Lower lobe of right lung (tissue), 2 donors: ENCODE measurements at places on chromosomes 16 and 17. TPM values are rescaled to one million over a fixed set of nuclear protein-coding genes. Genes with fewer than 3 reads are reported as not detected.

Gene NPIPA8
- 0.80 TPM for total RNA-seq

DNA sequence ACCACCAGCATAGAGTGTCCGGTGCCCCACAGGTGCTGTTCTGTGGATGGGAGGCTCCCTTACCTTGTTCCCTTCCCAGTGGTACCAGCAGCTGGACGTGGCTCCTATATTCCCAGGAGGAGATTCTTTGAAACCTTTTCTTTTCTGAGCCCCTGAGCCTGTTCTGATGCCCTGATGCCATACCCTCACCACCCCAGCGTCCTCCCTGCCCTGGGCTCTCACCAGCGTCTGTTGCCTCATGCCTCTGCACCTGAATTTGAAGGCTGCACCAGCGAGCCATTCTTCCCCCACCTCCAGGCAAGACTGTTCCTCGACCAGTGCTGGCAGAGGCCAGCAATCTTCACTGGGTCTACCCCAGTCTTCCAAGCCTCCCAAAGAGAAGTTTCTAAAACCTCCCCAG lies 505 bp downstream of the SOST start:
- DNase-seq, result no peak

- no peak for DNase-seq
Observed at GRCh38 chr16:89925596-89926079, 2.5 kb downstream of the TUBB3 start.

DNA sequence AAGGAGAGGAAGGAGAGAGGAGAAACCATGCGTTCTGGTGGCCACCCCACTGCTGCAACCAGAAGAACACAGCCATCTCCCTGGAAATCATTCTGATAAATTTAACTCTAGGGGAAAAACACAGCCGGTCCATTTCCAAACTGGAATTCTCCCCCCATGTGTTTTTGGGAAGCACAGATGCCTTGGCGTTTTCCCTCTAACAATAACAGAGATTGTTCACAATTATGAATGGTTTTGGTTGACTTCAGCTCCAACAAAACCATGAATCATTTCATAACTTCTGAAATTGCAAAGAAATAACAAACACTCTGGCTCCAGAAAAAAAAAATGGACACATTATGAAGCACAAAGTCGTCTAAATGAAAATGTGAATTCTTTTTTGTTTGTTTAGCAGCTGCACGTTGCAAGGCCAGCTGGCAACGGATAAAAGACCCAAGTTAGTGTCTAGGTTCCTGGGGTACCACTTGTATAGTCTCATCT lies 46.2 kb downstream of the GNAO1 start:
- no peak for DNase-seq

DNA sequence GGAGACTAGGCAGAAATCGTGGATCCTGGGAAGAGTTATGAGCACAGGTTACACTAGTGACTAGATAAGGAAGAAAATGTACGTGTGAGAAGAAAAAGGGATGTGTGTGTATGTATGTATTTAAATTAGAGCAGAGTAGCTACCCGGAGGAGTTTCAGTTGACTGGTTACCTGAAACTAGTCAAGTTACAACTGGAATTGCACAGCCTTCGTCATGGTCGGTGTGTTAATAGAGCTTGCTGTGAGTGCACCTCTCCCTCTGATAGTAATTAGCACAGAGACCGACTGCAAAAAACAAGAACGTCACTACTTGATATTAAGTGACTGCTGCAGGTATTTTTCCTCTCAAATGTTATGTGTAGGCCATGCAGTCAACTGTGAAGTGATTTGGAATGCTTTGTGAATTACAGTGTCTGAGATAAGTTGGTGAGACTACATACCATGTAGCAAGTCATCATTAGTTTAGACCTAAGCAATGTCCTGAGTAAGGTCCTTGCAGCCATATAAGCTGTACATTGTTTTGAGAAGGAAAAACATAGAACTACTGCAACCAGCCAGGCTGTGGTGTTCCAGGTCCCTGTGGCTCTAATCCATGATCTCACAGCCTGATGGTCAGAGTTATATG lies 95.7 kb downstream of the WNT3 start:
- DNase-seq, result no peak

- DNase-seq, result no peak
Observed at GRCh38 chr17:44970136-44970741, 2.1 kb upstream of the C1QL1 start.

DNA sequence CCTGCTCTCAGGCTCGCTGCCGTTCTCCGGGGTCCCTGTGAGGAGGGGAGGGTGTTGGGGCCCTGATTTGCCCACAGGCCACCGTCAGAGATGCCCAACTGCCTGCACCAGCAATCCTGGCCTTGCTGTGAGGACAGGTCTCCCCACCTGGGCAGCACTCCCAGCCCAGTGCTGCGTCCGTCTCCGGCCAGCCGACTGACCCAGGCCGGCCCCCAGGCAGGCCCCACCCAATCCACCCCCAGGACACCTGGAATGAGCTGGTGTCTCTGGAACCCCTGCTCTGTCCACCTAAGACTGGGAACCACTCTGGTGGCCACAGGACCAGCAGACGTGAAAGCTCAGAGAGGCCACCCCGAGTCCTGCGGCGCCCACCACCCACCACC lies 20.1 kb downstream of the PKD1 start:
- no peak for DNase-seq

Gene FOXK2
- 60.1 TPM for total RNA-seq

- no peak for DNase-seq
Observed at GRCh38 chr16:66578651-66579531, at the start of gene CMTM2. TSS of gene CMTM2 (plus strand) at chr16:66579463. CDS start at chr16:66579608, 145 bp downstream.

Gene ADORA2B
- total RNA-seq, result 6.2 TPM

- DNase-seq, result no peak
Observed at GRCh38 chr17:26775219-26775822, 518.6 kb upstream of the WSB1 start.

Gene NEUROD2
- not detected for total RNA-seq

DNA sequence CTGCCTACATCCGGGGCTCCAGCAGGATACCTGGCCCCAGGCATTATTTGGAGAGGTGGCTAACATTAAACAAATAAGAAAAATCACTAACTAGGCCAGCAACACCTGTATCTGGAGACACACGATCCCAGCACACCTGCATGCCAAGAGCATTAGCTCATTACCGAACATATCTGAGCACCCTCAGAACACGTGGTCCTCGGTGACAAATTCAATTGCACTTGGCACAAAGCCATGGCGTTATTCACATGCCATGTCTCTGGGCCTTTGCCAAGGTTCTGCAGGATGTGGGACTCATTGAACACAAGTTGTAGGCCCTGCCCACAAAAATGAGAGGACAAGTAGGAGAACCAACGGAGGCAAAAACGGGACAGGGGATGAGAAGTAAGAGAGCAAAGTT lies 552.3 kb downstream of the TOX3 start:
- peak; percentile 75 for DNase-seq

DNA sequence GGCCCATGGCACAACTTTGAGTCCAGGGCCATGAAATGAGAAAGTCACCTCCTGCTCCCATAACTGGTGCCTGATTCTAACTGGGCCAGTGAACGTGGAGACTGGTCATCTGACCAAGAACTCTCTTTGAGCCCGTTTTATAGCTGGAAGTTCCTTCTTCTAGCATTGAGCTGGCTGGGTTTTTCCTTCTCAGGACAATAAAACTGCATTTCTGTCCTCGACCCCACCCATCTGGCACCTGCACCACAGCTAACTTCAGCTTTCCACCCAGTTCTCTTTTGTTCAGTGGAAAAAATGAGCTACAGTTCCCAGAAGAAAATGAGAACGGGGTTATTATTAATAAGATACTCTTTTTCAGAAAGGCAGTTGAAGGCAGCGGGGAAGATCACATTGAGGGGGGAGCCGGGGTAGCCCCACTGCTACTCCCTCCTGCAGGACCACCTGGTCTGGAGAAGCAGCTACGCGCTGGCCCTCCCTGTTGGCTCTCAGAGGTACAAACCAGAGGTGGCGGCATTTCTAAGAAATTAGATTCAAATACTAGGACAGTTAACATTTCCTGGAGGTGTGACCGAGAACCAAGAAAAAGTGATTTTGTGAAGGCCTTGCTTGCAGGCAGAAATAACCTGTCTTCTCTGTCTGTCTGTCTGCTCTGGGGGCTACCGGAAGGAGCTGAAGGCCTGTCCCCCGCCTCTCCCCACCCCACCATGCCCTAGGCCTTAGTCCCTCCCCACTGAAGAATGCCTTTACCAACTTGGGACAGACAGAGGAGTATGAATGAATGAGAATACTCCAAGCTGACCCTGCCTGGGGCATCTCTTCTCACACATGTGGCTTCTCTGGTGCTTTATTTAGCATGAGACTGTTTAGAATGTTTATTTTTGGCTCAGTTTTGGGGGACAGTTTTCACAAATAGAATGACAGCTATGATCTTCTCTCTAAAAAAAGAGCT lies 123.9 kb downstream of the XYLT1 start:
- DNase-seq, result no peak

GRCh38 chr17:79844869-79845600 lies 5.8 kb upstream of the CBX4 start:
- DNase-seq, result peak; percentile 62

- DNase-seq, result no peak
Observed at GRCh38 chr16:68074850-68075555, 10.2 kb upstream of the NFATC3 start.

Gene IRF8
- total RNA-seq, result 67.9 TPM

DNA sequence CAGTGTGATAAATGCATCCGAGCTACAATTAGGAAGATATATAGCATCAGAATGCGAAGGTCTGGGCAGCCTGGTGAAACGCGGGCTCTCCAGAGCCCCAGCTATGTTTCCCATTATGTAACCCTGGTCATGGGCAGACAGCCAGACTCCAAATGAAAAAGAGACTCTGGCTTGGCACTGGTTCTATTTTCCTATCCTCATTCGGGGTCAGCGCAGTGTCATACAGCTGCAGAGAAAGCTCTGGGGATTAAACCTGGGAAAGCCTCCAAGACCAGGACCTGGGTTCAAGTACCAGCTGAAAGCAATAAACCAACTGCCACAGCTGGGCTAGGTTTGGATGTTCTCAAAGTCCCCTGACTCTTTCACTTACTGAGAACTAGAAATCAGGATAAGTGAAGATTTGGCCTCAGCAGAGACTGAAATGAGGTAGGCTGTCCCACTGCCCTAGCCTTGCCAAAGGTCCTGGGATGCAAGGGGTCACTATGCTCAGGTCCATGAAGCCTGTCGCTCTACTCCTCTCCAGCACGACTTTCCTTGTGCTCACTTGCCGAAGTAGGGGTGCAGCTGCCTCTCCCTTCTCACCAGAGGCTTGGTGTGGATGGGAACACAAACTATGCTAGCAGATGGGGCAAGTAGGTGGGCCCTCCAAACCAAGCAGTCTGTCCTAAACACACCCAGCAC lies 123.8 kb downstream of the SMG6 start:
- DNase-seq, result no peak

DNA sequence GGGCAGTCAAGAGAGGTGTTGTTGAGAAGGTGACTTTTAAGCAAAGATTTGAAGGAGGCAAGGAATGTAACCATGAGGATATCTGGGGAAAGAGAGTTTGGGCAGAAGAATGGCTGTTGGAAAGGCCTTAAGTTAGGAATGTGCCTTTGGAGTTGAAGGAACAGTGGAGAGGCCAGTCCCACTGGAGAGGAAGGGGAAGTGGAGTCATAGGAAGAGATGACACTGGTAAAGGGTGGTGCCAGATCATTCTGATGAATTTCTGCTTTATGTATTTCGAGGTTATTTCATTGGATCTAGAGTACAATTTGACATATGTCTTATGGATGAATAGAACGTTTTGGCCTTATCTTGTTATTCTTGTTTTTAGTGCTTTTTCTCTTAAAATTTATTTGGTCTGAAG lies 93.5 kb downstream of the WWP2 start:
- no peak for DNase-seq

- peak; percentile 62 for DNase-seq
Observed at GRCh38 chr16:90019543-90020259, 445 bp upstream of the DBNDD1 start.

GRCh38 chr16:8740775-8741355 lies 56.6 kb downstream of the TMEM186 start:
- no peak for DNase-seq

Gene ST6GALNAC2
- total RNA-seq, result 29.0 TPM

Gene ENKD1
- 19.4 TPM for total RNA-seq

- DNase-seq, result no peak
Observed at GRCh38 chr16:60882816-60883215, 1153.4 kb downstream of the CDH8 start.
